ENCODE measurements at places on chromosomes 7 and 10. TPM values are rescaled to one million over a fixed set of nuclear protein-coding genes. Genes with fewer than 3 reads are reported as not detected.

ZNF775 gene
- total RNA-seq: 4.7 TPM

TMEM184A gene
- total RNA-seq: 1.1 TPM

SFTPA1 gene
- not detected for total RNA-seq

FEZF1 gene
- total RNA-seq: not detected

PRR15 gene
- total RNA-seq: 5.7 TPM

LIPF gene
- not detected for total RNA-seq

GPR26 gene
- not detected for total RNA-seq

ANKRD30A gene
- total RNA-seq: not detected

SNCG gene
- total RNA-seq: 1.7 TPM

GPR37 gene
- 1.4 TPM for total RNA-seq

SEMA3E gene
- 0.42 TPM for total RNA-seq

CALHM2 gene
- total RNA-seq: 11.0 TPM

EPDR1 gene
- not detected for total RNA-seq

DGKI gene
- total RNA-seq: not detected

TDRD1 gene
- total RNA-seq: not detected

CALY gene
- not detected for total RNA-seq

SGPL1 gene
- 37.6 TPM for total RNA-seq

DKK1 gene
- 228 TPM for total RNA-seq

MBL2 gene
- not detected for total RNA-seq
